Thyroid gland (tissue), 4 donors: ENCODE measurements at places on chromosomes 1 and 21.

DNA sequence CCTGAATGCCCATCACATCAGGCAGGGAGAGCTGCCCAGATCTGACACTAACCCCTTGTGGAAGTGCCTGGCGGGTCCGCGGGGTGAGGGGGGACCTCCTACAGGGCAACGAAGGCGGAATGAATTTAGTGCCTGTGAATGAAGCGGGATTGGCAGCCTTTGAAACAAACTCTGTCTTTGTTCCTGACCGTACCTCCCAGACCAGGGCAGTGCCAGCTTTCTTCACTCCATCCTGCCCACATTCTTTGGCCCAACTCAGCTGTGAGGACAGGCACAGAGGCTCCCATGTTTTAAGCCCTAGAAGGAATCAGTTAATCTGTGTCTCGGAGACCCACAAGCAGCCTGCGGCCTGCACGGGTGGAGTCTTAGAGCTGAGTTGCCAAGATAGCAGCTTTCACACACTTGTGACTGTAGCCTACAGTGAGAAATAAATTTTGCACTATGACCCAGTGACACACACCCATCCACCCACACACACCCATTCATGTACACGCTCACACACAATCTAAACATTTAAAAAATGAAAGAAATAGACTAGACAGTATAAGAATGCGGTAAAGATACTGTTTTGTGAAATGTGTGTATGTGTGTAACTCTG is 60.1 kb upstream of the USP24 start:
- DNase-seq: no peak

DNA sequence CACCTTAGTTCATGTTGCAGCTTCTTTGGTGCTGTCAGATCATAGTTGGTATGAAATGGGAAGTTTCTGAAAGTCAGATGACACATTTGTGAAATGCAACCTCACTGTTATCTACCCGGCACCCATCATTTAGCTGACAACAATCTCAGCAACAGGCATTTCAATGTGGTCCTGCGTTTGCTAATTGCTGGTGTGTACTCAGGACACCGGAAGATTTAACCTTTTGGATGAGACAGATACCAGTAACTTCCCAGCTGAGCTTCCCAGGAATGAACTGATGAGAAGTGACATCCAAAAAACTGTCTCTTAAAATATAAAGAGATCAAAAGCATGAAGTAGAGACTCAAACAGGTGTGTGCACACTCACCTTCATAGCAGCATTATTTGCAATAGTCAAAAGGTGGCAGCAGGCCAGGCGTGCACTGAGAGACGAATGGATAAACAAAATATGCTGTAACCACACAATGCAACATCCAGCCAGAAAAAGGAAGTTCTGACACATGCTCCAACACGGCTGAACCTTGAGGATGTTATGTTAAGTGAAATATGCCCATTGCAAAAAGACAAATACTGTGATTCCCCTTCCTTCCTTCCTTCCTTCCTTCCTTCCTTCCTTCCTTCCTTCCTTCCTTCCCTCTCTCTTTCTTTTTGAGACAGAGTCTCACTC is 7.9 kb upstream of the CLDN14 start:
- no peak for DNase-seq

- DNase-seq: peak; percentile 2
These were observed 317 bp downstream of the SPAG17 start for GRCh38 chr1:118184739-118185083.

DNA sequence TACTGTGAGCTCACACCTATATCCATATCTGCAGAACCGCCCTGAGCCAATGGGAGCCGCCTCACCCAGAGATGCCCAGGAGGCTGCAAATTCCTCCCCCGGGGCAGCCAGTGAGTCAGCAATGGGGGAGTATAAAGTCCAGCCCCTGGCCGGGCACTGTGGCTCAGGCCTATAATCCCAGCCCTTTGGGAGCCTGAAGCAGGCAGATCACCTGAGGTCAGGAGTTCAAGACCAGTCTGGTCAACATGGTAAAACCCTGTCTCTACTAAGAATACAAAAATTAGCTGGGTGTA is 5.0 kb upstream of the CLCNKB start:
- DNase-seq: no peak

GRCh38 chr1:165138960-165139359 is 217.6 kb downstream of the LMX1A start:
- no peak for DNase-seq

GRCh38 chr1:56079391-56079790 is 500.0 kb downstream of the PLPP3 start:
- no peak for DNase-seq

DNA sequence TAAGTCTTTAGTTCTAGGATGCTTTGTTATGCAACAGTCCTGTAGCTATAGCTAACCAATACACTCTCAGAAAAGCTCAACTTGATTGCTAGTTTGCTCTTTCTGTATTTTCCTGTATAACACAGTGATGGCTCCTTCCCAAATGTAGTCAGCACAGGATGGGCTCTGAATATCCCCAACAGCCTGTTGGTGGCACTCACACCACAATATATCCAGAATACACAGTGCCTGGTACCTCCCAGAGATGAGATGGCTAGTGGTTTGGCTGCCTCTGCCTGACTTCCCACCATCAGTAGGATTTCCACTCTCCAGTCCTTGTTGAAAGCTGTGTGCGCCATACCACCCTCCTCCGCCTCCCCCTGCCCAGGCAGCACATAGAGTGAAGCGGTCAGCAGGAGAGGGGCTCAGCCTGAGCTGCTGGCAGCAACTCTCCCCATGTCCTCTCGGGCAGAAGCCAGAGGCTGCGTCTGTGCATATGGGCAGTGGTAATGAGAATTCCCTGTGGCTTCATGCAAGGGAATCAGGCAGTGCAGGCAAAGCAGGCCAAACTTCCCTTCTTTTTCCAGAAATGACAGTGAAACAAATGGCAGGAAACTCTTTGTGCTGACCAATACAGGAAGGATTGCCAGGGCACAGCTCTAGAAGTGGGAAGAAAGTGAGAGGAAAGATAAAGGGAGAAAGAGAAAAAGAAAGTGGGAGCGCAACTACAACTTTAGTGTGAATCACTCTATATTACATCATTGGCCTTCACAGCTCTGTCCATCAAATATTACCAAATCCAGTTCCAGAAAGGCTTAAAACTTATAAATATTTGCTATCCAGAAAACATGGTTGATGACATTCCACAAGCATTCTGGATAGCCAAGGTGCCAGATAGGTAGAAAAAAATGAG is 49.7 kb downstream of the LMX1A start:
- DNase-seq: no peak

DNA sequence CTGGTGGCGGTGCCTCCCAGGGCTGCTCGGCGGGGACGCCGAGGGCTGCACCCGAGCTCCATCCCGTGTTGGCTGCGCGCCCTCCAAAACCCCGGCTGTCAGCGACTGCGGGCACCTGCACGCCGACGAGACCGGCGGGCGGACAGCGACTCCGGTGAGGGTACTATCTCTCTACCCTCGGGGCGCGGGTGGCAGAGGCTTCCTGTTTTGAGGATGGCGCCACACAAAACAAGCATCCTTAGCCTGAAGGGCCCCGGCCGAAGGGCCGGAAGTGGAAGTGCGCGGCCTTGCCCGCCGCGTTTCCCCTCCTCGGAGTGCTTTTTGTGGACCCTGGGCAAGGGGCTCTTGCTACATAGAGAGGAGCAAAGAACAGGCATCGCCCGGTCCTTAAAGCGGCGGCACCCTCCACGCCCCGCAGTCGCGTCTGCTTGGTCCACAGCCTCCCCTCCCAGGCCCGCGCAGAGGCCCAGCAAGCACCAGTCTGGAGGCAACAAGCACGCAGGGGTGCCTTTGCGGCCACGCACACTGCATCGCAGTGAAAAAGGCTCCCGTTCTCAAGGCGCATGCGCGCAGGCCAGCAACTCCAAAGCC is 561 bp upstream of the COQ8A start:
- peak; percentile 66 for DNase-seq

DNA sequence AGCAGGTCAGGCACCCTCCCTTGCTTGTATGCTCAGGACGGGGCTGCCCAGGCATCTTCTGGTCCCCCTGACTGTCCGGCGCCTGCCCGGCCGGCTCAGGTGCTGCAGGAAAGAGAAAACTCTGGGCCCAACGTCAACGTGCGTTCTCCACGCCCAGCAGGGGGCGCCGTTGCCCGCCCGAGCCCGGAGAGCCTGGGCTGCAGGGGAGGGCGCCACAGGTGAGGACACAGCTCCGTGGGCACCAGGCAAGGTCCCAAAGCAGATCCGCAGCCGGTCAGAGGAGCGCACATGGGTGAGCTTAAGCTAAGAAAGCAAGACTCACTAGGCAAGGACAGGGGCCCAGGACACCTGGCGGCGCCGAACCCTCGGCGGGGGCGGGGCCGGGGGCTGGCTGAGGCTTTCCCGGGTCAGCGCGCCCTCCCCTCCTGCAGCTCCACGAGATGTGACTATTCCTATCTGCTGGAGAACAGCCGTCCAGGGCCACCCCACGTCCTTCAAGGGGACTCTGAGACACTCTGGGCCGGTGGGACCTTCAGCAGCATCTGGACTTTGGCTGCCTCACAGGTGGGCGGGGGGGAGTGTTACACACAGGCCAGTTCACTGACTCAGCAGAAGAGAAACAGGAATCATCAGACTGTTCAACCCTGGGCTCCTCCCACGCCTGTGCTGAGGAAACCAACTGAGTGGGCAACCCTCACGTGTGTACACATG is 29.3 kb downstream of the KRTAP10-1 start:
- peak; percentile 77 for DNase-seq

DNA sequence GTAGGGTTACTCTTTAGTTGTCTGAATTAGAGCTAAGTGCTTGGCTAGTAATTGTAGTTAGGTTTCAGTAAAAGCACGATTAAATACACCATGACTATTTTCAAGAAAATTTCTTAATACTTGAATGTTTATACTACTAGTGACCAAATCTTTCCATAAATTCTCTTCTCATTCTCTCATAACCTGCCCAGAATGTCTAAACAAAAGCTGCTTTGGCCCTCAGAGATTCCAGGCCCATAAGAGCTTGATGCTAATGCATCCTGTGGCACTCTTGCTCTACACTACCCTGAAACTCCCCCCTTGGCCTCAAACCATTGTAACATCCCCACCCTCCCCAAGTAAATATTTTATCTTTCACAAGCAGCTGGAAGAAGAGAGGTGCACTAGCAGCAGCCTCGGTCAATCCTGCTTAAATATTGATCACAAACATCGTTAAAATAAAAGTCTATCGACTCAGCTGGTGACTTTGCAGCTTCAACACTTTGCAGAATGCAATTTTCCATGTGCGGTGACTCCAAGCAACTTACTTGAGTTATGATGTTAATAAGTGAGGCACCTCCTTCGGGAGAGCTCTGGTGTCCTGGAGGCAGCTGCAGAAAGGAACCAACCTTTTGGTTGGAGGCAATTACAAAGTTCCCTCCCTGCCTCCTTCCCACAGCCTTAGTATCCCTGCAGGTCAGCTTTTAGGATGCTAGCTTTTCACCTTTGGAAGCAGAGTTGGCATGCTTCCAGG is 315.6 kb upstream of the PLXNA2 start:
- no peak for DNase-seq

- DNase-seq: no peak
These were observed at the start of gene LCE3D for GRCh38 chr1:152580433-152580832. TSS of gene LCE3D (minus strand) at chr1:152580516. CDS start at chr1:152579936, 580 bp downstream.

GRCh38 chr1:55988963-55989452 is 590.4 kb downstream of the PLPP3 start:
- DNase-seq: no peak

GRCh38 chr1:55679971-55680370 is 464.8 kb upstream of the USP24 start:
- DNase-seq: no peak
